ENCODE measurements at places on chromosomes 5 and 9.

DNA sequence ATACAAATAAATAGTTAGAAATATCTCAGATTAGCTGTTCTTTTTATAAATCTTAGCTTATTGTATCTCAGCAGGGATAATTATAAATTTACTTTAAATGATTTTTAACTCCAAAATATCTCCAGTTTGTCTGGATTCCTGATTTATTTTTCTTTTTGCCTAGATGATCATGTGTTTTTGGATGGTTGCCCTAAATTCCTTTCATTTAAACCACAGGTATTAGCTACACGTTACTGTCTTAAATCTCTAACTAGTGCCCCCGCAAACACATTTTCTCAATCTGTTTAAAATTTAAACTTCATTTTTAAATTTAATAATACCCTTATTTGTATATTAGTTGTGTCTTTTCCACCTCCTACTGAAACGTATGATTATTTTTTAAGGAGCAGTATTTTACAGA lies 5.6 kb downstream of the FER start:
- peak; percentile 73 for DNase-seq

- DNase-seq = no peak
Observed at GRCh38 chr5:178350361-178351220, 118.0 kb upstream of the PHYKPL start.

GRCh38 chr9:26947736-26948135 lies 694 bp upstream of the PLAA start:
- DNase-seq = no peak

DNA sequence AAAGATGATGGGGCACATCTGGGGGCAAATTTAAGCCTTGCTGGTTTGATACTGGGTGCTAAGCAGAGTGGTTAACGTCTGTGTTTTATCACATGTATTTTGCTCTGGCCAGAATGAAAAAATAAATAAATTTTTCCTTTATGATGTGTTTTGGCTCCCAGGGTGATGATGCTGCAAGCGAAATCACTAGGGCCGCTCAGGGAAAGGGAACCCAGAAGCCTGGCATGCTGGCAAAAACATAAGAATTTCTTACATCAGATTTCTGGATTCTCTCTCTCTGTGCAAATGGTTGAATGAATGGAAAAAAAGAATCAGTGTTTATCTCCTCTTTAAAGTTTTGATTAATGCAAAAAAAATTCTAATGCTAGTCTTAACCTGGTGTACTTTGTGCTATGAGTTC lies 1975.2 kb upstream of the C9orf72 start:
- DNase-seq = peak; percentile 53

DNA sequence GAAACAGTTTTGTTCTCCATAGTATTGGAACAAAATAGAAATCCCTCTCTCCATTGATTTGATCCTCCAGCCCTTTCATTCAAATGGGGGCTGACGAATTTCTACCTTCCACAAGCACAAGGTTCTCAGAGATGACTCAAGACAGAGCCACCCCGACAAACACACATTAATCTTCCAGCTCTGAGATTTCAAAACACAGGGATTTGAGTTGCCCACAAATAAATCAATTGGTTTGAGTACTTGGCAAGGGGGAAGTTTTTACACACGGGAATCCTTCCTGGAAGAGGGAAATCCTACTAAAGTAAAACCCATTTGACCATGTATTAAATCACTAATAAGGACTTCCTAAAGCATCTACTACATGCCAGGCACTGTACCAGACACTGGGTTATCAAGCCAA lies 5.4 kb downstream of the ADRA1B start:
- no peak for DNase-seq

DNA sequence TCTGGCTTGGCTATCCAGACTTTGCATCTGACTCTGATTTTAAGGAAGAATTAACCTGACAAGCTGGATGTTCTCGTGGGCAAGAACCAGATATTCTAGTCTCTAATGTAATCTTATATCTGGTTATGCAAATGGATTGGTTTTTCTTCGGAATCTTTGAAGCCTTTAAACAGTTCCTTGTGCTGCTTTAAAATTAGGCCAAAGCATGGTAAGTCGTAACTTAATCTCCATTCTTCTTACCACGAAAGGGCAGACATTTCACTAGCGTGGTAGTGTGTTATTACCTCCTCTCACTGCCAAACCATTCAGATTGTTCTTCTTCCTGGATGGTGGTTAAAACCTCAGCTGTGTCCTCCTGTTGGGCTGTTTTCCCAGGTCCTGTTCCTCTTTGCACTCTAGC lies 34.1 kb upstream of the TTC23L start:
- DNase-seq = peak; percentile 39

GRCh38 chr5:28779161-28779754 lies 1740.9 kb upstream of the CDH9 start:
- DNase-seq = peak; percentile 57

DNA sequence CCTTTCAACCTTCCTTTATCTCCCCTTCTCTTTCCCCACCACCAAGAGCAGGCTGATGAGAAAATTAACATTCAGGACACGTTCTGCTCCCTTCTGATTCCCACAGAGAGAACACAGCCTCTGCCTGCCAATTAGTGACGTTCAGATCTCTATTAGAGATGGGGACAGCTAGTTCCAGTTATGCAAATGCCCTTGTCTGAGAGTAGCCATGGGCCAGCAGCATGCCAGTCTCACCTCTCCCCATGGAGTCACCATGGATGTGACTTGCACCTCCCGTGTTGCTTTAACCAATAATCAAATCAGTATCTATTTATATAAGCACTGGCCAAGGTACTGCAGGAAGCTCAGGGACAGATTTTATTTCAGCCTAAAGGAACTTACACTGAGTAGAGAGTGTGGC lies 61.3 kb downstream of the KCNIP1 start:
- no peak for DNase-seq

GRCh38 chr5:176413255-176413565 lies 3.1 kb downstream of the CLTB start:
- DNase-seq = peak; percentile 72

DNA sequence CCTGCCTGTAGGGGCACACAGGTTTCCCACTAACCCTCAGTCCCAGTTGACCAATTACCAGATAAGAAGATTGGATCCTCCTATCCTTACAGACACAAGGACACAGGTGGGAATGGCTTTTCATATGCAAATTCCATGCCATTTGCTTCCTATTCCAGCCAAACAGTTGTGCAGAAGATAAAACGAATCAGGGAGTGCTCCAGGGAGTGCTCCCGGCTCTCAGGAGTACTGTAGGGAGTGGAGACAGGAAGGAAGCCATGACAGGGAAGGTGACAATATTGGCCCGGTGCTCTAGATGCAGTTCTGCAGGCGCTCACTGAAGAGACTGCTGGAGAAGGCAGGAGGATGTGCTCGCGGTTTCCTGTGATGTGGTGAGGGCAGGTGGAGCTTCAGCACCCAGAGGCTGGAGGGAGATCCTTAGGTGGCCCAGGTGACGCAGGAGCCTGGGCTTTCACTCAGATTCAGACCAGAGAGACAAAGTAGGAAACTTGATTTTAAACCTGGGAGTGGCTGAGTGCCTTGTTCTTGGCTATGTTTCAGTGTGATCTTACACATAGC lies 260.0 kb downstream of the AUH start:
- DNase-seq = no peak

DNA sequence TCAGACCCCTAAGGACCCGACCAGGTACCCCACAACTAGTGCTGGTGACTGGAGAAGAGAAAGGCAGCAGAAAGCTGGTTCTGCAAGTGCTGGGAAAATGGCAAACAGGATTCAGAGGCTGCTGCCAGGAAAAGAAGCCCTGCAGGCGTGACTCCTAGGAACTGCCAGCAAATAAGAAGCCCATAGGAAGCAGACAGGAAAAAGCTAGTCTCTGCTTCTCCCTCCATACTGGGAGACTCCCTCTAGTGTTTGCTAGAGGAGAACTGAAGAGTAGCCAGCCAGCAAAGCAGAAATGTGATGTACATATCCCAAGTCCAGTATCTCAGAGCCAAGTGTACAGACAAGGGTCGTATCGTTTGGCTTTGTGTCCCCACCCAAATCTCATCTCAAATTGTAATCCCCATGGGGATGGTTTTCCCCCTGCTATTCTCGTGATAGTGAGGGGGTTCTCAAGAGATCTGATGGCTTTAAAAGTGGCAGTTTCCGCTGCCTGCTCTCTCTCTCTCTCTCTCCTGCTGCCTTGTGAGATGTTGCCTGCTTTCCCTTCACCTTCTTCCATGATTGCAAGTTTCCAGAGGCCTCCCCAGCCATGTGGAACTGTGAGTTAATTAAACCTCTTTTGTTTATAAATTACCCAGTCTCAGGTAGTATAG lies 38.1 kb upstream of the TUSC1 start:
- DNase-seq = peak; percentile 57
